Stimulated activated CD4-positive, alpha-beta T cell treated with anti-CD3 and anti-CD28 coated beads, Interleukin-2, amount 100 ng/mL, for 24 hours (primary cell): ENCODE measurements at places on chromosomes 13 and 19.

GRCh38 chr13:66305961-66306617 is 924.0 kb downstream of the PCDH9 start:
- no peak for DNase-seq

DNA sequence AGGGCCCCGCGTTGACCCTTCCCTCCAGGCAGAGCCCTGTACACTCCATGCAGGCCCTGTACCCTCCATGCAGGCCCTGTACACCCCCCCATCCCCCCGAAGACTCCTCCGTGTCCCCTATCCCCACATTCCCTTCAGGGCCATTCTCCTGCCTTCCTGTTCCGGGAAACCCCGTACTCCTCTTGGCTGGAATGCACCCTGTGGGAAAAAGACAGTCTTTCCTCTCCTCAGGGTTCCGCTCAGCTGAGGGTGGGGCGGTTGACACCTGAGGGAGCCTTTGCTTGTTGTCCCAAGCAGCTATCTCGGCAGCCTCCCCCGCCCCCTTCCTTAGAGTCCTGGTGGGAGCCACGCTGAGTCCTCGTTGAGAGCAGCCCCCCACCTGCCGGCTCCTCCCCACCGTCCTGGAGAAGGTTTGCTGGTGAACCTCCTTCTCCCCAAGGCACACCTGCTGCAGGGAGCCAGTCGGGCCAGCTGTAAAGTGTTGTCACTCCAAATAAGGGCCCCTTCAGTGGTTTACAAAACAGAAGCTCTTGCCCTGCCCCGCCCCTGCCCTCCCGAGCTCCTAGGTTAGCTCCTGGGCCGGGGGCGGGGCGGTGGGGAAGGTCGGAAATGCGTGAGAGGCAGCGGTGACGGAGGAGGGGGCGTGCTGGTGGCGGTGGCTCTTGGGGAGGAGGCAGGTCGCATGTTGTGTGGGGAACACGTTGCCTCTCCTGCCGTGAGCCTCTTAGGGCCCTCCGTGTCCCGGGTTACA is 1.5 kb downstream of the GNA11 start:
- DNase-seq, result peak; percentile 67

DNA sequence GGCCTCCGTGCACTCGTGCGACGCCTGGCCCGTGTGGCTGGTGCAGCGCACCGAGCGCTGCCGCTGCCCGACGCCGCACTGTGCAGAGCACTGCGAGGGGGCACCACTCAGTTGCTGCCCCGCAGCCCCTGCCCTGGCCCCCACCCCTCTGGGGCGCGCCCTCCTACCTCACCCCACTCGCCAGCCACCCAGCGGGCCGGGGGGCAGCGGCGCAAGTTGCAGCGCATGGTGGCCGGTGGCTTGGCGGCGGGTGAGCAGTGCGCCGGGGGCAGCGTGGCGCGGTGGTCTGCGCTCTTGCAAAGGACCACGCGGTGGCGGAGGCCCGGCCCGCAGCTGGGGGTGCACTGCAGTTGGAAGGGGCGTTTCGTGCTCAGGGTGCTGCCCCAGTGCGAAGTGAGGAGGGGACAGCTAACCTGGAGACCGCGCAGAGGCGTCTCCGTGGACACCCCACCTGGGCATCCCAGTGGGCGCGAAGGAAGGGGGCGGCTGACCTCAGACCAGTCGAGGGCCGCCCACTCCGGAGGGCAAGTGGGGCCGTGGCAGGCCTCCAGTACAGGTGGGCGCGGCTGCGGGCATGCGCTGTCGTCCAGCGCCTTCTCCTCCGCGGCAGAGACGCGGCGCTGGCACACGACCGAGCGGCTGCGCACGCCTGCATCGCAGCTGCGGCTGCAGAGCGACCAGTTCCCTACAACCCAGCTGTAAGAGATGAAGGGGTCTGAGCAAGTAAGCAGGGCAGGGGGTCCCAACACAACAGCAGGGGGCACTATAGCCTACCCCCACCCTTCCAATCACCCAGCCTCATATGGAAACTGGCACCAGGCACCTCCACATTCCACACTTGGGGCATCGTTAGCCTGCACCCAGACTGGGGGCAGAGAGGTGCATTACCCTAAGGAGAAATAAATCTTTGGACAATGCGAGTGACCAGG is 8.0 kb upstream of the MYO1F start:
- DNase-seq, result no peak

DNA sequence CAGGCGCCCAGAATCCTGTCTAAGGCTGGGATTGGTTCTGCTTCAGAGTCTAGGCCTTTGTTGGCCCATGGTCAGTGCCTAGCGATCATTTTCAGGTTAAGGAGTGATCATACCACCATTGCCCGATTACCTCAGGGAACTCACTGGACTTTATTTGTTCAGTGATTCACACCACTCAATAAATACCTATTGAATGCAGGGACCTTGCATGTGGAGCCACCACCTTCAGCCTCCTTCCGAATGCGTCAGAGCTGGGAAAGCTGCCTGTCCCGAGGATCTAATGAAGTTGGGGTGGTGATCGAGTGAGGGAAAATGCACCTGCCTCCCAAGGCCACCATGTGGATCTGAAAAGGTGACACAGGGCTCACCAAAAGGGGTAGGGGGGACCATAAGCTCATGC is 40.0 kb upstream of the POU2F2 start:
- DNase-seq, result no peak

- no peak for DNase-seq
Measured at GRCh38 chr19:6026390-6027227, 48.7 kb upstream of the RANBP3 start.

GRCh38 chr13:33199289-33199850 is 86.2 kb downstream of the STARD13 start:
- no peak for DNase-seq

GRCh38 chr19:32566246-32566830 is 14.7 kb upstream of the PDCD5 start:
- DNase-seq, result no peak

DNA sequence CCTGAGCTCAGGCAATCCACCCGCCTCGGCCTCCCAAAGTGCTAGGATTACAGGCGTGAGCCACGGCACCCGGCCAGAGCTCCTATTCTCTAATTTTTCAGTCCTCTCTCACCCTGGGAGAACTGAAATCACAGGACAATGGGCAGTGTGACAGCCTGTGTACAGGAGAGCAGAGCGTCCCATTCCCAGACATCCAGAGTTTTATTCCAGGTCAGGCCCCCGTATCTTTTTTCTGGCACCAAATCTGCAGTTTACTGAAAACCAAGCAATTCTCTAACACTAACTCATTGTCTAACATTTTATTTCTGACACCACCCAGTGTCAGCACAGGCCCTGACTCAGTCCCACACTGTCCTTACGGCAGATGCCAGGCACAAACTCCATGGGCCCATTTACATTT is 6.7 kb downstream of the ZNF708 start:
- DNase-seq, result no peak

GRCh38 chr19:1131718-1132551 is 28.1 kb downstream of the GPX4 start:
- peak; percentile 89 for DNase-seq

GRCh38 chr13:41864658-41865057 is 96.3 kb downstream of the VWA8 start:
- DNase-seq, result no peak

- DNase-seq, result no peak
Measured at GRCh38 chr13:103222683-103223082, 156.5 kb upstream of the SLC10A2 start.

GRCh38 chr13:41751277-41751676 is 209.6 kb downstream of the VWA8 start:
- DNase-seq, result no peak

- DNase-seq, result no peak
Measured at GRCh38 chr19:34523408-34523807, 41.9 kb downstream of the WTIP start.

DNA sequence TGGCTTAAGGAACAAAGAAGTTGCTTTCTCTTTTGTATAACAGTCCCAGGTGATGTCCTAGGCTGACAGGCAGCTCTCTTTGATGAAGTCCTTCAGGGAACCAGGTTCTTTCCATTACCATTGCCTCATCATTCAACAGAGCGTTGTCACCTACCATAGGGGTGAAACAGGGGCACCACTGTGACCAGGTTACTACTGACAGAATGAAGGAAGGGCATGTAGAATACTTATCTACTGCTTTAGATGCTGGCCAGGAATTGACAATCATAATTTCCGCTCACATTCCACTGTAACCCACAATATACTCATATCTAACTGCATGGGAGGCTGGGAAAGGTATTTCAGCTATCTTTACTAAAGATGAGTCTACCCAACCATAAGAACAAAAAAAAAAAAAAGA is 148.0 kb upstream of the FNDC3A start:
- no peak for DNase-seq

DNA sequence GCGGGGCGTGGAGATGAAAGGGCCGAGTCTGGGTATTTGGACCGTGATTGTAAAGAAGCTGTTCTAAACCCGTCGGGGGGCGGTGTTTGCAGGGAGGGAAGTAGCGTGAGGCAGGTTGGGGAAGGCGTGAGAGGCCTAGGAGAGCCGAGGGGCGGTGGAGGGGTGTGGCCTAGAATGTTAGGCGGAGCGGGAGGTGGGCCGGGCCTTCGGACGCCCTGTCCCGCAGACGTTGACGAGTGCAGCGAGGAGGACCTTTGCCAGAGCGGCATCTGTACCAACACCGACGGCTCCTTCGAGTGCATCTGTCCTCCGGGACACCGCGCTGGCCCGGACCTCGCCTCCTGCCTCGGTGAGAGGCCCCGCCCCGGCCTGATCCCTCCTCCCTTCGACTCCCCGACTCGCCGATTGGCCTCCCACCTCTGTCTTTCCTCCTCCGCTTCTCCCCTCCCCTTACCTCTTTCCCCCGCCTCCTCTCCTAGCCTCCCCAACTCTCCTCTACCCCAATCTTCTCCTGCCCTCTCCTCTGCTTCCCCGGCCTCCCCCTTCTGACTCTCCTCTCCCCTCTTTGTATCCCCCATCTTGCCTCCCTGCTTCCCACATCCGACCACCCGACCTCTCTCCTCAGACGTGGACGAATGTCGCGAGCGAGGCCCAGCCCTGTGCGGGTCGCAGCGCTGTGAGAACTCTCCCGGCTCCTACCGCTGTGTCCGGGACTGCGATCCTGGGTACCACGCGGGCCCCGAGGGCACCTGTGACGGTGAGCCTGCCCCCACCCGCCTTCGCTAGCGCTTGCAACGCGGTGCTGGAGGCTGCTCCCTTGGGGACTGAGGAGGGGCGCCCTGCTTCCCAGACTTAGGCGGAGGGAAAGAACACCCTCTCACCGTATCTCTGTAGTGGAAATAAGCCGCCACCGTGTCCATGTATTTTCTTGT is 12.8 kb downstream of the LTBP4 start:
- DNase-seq, result peak; percentile 91

DNA sequence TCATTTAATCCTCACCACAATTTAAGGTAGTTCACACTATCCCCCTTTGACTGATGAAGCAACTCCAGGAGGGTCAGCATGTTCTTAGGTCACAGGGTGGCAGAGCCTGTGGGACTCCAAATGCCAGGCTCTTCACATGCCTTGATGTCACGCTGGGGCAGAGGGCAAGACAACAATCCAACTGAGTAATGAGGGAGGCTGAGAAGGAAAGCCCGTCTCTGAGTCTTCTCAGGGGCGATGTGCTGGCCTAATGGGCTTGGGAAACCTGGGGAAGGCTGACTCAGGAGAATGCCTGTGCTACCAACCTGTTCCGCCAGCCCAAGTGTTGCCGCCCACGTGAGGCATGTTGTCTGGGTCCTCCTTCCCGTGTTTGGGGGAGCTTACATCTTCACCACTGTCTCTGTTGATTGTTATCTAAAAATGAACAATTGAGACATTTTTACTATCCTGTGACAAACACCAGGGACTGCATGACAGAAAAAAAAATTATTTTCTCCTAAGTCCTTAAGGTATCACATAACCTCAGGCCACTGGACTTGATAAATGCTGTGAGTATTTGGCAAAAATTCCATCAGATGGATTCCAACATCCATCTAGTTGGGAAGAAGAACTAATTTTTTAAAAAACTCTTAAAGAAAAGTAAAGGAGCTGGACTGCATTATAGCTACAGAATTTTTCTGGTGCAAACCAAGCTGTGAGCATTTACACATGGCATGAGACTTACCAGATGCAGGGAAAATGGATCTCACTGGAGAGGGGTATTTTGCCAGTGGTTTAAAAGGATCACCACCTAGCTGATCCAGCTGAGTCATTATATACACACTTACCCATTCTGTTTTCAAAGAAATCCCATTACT is 157.5 kb downstream of the RGCC start:
- no peak for DNase-seq

- DNase-seq, result peak; percentile 60
Measured at GRCh38 chr19:3061182-3062161, 823 bp downstream of the TLE5 start.

DNA sequence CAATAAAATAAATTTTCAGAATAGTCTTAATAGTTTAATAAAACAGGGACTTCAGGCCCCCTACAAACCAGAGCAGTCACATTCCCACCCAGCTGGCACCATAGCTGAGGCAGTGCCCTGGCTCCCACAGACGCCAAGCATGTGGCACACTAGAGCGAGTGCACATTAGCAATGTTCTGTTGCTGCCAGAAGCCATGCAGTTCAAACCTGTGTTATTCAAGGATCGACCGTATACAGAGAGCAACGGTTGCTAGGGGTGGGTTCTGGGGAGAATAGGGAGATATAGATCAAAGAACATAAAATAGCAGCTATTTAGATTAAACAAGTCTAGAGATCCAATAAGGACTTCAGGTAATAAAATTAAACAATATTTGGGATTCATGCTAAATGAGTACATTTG is 419.3 kb upstream of the KLHL1 start:
- DNase-seq, result no peak

DNA sequence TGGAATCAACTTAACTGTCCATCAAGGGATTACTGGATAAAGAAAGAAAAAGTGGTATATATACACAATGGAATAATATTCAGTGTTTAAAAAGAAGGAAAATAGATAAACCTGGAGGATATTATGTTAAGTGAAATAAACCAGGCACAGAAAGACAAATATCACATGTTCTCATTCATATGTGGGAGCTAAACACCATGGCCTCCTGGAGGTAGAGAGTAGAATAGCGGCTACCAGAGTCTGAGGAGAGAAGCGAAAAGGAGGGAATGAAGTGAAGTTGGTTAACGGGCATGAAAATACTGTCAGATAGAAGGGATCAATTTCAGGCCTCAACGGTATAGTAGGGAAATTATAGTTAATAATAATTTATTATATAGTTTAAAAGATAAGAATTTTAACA is 147.5 kb upstream of the OBI1 start:
- no peak for DNase-seq

GRCh38 chr13:74794147-74794546 is 659.9 kb upstream of the KLF12 start:
- DNase-seq, result no peak
